NCI-H2107 (cell line): ENCODE measurements at places on chromosomes 11 and 22.

GRCh38 chr22:26429458-26430286 is 612 bp downstream of the ASPHD2 start:
- DNase-seq = no peak

- DNase-seq = no peak
Observed at GRCh38 chr11:103548838-103549237, 439.6 kb downstream of the DYNC2H1 start.

DNA sequence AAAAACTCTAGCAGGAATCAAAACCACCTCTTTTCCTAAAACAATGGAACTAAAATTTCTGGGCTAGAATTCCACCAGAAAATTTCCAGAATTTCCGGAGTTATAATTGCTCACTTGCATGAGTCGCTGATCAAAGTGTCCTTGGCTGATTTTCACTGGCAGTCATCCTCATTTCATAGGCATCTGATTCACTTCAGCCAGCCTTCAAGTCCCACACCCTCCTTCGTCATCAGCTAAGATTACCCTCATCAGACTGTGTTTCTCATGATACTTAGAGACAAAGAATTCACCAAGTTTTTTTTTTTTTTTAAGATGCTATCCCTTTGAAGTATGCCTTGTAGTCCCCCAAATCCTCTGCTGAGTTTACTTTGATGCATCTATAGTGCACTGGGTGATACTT is 71.5 kb upstream of the RAB38 start:
- DNase-seq = no peak

DNA sequence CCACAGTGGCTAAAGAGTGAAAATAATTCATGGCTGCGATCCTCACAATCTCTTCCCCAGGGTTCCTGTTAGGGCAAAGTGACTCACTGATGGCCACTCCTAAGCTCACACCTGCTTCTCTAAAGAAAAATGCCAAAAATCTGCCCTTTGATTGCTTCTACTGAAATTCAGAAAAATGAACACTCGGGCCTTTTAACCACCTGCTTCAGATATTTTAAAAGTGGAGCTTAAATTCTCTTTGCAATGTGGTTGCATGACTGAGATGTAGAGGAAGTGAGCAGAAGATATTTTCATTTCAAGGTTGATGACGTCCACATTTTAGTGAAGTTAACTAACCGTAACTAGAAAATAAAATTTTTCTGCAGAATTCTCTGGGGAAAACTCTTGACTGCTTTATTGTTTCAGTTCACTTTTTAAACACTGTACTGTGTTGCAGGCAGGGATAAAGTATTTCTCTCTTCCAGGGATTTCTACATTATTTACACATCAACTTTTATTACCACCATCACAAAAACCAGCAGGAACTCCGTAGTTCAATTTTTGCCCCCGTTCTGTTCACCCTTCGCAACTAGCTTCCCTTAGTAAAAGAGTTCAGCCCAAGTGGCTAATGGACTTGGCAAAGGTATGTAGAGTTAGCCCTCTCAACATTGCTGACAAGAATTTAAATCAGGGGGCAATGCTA is 8.5 kb downstream of the RAB30 start:
- DNase-seq = no peak

DNA sequence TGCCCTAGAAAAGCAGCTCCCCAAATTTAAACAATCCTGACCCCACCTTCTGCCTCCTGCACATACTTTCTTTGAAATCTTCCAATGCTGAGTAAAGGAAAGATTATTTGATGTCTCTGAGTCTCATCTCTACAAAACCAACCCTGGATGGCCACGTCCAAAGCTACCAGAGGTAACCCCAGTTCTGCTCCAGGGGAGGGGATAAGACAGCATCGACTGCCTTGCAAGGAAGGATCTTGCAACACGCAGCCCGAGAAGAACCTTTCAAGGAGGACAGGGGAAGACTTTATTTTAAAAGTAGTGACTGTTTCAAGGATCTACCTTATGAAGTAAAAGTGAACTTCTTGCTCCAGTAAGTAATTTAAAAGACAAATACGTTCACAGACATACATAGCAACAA is 66.5 kb upstream of the TMEM45B start:
- no peak for DNase-seq

DNA sequence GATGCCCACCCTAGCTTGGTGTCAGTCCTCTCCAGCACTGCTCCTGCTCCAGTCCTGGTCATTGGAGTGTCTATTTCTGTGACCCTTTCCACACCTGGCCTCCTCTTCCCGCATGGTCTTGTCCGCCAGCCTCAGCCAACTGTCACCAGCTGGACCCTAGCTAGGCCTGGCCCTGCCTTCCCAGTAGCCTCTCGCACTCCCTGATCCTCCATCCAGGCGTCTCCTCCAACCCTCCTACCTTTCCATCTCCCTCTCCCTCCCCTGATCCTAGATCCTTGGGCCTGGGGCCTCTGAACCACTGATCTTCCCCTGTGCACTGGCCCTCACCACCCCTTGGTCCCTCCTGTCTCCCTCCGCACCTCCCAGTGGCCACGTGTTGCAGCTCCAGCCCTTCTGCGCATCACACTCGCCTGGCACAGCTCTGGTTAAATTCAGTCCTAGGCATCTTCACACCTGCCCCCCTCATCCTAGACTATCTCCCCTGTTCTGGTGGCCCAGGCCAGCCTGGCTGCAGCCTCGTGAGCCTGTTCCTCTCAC is 9.9 kb downstream of the SYNGR1 start:
- DNase-seq = no peak

DNA sequence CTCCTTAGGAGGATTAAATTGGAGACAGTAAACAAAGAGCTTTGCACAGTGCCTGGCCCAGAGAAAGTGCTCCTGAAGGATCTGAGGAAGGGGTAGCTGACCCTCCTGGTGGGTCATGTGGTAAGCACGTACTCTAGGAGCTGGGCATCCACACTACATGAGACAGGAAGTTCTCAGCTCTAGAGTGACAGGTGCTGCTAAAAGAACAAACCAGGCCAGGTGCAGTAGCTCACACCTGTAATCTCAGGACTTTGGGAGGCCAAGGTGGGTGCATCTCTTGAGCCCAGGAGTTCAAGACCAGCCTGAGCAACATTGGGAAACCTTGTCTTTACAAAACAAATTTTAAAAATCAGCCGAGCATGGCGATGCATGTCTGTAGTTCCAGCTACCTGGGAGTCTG is 13.1 kb downstream of the SLC43A1 start:
- no peak for DNase-seq

DNA sequence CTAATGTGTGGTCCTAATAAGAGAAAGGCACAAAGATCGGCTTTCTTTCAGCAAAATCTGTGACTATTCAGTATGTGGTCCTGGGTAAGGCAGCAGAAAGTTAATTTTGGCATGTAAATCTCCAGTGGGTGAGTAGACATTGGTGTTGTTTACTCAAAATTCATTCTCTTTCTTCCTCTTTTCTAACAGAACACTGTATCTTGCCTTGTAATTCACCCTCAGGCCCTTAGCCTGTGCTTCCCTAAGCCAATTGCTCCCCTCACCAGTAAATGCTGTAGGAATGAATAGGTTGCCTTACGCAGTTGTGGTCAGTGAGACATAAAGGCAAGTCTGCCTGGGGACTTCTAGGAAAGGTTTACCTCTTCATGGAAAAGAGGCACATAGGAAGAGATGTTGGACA is 49.9 kb upstream of the PDE3B start:
- DNase-seq = no peak

GRCh38 chr11:117095284-117096161 is 2.7 kb downstream of the SIK3 start:
- no peak for DNase-seq

DNA sequence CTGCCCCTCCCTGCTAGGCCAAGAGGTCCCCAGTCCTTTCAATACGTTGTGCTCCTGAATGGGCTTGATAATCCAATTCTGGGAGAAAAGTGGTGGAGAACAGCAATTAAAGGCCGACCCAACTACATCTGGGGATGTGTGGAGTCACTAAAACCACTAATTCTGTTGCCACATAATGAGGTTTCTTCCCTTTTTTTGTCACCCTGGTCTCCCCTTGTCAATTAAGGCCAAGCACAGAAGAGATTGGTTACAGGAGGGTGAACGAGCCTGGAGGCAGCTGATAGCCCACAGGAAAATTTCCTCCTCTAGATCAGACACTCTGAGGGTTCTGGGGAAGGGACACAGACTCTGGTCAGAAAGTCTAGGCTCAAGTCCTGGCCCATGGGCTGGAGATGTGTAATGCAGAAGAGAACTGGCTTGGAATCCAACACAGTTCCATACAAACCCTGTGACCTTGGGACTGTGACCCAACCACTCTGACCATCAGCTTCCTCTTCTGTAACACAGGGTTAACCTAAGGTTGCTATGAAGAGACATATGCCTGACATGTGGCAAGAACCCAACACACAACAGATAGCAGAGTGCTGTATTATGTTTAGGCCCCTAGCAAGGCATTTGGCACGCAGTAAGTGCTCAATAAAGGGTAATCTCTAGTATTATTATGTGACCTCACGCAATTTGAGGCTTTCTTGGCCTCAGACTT is 146.4 kb downstream of the CHST1 start:
- DNase-seq = no peak

GRCh38 chr11:11502263-11502861 is 119.4 kb downstream of the GALNT18 start:
- no peak for DNase-seq

- DNase-seq = no peak
Observed at GRCh38 chr11:64563966-64564365, 27.1 kb upstream of the SLC22A12 start.

DNA sequence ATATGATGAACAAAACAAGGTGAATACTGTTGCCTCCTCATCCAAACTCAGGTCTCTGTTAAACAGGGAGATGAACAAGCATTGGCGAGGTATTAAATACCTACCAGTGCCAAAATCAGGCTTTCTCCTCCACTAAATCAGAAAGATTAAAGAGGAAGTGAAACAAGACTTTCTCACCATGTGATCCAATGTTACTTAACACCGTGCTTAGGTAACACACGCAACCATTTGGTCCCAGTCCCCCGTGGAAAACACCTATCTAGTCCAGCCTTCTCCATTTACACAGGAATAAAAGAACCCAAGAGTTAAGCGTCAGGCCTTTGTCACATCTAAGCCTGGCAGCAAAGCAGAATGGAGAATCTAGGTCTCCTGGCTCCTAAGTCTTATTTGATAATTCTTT is 34.5 kb downstream of the TENM4 start:
- no peak for DNase-seq

DNA sequence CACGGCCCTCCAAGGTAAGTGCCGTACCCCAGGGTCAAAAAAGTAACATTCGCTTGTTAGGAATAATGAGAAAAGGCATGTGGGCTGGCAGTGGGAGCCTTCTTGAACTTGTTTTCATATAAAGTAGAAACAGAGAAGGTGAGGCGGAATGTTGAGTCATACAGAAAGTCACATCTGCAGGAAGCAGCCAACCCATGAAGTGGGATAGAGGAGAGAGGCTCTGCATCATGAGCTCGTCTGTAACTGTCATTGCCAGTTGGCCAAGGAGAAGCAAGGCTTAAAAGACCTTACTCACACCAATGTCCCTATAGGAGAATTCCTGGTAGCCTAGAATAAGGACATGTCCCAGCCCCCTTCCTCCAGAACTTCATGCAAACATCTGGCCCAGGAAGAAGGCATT is 253.3 kb downstream of the BUD13 start:
- no peak for DNase-seq

- no peak for DNase-seq
Observed at GRCh38 chr11:77095551-77096490, 6.8 kb upstream of the OMP start.

- DNase-seq = peak; percentile 47
Observed at GRCh38 chr22:42461511-42461910, 29.3 kb upstream of the NFAM1 start.

DNA sequence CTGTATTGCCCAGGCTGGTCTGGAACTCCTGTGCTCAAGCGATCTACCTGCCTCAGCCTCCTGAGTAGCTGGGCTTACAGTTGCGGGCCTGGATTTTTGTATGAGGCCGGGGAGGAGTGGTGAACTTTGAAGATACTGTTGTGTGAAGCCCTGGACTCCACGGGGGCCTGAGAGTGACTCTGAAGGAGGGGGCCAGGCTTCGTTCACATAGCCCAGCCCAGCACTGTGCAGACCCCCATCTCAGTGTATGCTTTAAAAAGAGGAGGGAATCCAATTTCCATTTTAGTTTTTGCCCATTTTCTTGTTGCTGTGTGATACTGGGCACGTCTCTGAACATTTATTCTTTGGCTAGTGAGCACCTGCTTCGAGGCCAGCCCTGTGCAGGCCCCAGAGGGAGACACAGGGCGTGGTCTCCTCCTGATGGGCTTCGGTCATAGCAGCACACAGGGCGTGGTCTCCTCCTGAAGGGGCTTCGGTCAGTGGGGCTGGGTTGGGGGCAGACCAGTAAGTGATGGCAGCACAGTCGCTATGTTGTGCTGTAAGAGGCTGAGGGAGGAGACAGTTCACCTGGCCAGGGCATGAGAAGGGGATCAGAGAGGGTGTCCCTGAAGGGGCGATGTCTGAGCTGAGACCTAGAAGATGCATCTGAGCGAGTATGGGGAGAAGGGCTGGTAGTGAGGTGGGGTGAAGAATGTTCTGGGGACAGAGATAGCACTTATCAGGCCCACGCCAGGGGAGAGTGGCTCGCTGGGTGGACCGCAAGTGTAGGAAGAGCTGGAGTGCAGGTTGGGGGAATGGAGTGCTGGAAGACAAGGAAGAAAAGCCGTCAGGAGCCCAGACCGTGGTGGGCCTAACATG is 14.0 kb downstream of the SAMM50 start:
- DNase-seq = no peak
